ENCODE measurements at places on chromosomes 3 and 15.

DNA sequence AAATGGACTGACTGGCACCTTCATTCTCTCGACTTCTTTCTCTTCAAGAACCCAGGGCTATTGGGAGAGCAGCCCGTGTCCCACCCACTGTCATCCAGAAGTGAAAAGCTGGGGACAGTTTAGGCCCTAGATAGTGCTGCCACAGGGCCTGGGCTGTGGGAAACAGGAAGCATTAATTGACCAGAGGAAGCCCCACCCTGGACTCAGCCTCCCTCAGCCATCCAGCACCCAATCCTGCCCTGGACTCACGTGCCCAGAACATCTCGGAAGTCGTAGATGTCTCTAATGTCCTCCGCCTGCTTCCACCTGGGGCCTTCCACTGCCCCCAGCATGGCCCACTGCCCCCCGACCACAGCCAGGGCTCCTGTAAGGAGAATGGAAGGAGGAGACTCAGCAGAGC lies 2.3 kb downstream of the CAMK1 start:
- no peak for DNase-seq

DNA sequence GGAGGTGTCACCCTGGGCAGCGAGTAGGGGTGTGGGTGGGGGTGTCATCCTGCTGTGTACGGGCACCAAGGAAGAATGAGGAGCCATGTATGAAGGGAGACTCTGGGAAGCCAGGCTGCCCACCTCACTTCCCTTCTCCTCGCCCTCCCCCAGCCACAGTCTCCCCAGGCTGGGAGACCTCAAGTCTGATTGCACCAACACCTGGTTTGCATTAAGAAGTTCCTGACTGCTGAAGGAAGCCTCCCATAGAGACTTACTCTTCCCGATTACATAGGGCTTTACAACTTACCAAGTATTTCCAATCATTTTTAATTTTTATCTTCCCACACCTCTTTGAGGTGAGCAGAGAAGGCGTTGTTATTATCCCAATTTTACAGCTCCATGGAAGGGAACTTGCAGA lies 29.5 kb upstream of the SMAD3 start:
- DNase-seq, result no peak

GRCh38 chr15:27575521-27575920 lies 523.6 kb downstream of the OCA2 start:
- no peak for DNase-seq

DNA sequence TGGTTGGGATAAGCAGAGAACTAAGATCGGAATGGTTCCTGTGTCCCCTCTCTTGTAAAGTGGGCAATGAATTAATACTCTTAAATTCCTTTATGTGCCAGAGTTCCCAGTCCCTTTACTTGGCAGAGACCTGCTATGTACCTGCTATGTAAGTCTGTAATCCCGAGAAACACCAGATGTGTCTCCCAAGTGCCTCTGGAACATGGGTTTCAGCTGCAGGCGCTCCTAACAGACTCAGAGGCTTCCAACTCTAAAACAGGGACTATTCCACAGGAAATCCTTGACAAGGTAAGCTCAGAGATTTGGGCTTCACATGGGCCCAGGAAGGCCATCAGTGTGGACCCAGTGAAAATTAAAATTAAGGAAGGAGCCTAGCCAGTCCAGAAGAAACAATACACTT lies 117.7 kb upstream of the PLCL2 start:
- DNase-seq, result no peak

DNA sequence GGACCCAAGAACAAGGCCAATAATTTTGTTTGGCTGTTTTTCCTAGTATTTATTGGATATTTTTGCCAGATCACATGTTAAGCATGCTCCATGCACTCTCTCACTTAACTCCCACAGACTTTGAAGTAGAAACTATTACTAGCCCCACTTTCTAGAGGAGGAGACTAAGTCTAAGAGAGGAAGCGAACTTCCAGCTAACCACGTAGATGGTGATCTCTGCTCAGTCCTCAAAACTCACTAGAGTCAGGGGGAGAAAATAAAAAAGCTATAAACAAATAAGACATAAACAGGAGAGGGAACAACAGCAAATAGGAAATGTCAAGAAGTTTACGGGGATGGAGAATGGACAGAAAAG lies 481.0 kb upstream of the PROK2 start:
- DNase-seq, result no peak

DNA sequence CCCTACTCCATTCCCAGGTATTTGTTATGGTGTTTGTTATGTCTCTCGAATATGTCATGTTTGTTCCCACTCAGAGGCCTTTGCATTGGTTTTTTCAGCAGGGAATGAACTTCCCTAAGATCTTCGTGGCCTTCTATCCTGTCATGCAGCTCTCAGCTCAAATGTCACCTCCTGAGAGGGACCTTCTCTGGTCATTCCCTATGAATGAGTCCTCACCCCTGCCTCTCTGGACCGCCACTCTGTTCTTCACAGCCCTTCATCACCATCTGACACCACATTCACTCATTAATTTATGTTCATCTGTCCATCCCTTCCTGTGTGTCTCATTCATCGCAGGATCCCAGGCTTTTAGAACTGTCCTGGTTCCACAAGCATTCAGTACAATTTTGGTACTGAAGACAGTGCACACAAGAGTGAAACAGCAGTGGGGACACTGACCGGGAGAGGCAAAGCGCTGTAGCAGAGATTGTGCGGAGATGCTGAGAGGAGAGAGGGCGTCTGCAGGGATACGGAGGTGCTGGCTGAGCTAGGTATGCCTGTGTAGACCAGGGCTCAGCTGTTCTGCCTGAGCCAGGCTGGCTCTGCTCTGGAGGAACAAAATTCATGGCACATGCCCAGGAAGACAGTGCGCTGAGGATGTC lies 132.3 kb downstream of the CHCHD6 start:
- DNase-seq, result no peak

- no peak for DNase-seq
Observed at GRCh38 chr3:9914559-9915253, 2.2 kb upstream of the IL17RC start.

GRCh38 chr3:45479621-45480035 lies 91.3 kb downstream of the LARS2 start:
- no peak for DNase-seq

GRCh38 chr3:120203016-120203415 lies 82.0 kb downstream of the GPR156 start:
- DNase-seq, result no peak

DNA sequence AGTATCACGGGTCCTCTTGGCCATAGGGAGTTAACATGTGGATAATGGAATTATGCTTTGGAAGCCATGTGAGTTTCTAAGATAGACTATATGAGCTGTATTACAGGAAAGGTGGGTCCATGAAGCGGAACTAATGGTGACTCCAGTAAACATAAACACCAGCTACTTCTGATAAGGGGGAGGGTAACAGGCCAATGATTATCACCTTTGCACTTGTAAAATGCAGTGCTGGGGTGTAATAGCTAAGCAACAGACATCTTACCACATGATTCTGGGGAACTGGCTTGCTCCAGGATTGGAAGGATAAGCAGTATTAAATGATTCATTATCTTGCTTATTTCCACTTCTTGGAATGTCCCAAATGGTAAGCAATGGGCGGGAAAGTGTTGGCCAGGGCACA lies 61.4 kb upstream of the CD47 start:
- DNase-seq, result no peak

DNA sequence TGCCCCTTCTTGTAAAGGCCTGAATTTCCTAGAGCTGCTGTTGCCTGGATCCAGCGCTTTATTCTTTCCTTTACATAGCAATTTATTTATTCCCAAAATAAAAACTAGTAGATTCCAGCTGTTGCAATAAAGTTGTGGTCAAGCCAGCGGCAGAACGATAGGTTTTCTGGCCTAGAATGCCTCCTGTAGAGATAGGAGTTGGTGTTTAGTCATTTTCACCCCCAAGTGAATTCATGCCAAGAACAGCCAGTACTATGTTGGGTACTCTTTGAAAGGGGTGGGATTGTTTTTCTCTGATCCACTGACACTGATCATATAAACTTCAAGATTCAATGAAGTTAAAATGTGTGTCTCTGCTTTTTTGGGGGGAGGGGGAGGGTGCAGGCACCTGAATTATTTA lies 69.7 kb downstream of the KLHL25 start:
- DNase-seq, result no peak

- no peak for DNase-seq
Observed at GRCh38 chr3:23829242-23829934, 23.6 kb downstream of the UBE2E1 start.

- no peak for DNase-seq
Observed at GRCh38 chr3:72756900-72757299, 91.3 kb downstream of the SHQ1 start.

- DNase-seq, result no peak
Observed at GRCh38 chr3:139571711-139572110, 32.2 kb upstream of the RBP1 start.

DNA sequence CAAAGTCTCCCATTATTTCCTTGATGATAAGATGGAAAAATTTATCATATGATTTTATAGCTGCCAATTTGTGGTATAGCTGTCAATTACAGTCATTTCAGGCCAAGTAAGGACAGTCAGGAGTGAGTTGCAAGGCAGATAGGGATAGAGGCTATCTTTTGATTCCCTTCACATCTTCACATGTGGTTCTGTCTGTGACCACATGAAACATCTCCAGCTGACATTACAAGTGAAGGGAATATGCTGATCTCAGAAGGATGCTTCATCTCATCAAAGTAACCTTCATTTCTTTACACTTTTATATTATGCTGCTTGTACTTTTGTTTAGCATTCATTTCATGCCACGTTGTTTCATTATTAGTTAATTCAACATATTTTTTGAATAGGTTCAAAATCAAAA lies 136.9 kb upstream of the CFAP20DC start:
- no peak for DNase-seq

- no peak for DNase-seq
Observed at GRCh38 chr3:133655731-133656515, 5.8 kb downstream of the TOPBP1 start.

DNA sequence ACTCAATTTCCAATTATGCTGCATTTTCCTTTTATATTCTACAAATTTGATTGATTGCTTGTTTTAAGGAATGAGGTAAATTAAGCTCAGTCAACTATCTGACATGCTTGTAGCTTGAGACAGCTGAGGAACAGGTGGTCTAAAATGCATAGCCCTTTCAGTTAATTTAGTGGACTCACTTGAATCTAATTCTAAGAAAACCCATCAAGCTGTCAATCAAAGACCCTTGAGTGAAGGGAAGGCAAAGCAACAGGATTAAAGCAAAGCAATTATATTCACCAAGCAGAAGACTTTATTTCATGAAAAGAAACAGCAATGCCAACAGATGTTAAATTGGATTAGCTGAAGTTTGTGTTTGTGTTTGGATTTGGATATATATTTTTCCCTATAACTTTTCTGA lies 228.5 kb downstream of the ARPP21 start:
- no peak for DNase-seq

DNA sequence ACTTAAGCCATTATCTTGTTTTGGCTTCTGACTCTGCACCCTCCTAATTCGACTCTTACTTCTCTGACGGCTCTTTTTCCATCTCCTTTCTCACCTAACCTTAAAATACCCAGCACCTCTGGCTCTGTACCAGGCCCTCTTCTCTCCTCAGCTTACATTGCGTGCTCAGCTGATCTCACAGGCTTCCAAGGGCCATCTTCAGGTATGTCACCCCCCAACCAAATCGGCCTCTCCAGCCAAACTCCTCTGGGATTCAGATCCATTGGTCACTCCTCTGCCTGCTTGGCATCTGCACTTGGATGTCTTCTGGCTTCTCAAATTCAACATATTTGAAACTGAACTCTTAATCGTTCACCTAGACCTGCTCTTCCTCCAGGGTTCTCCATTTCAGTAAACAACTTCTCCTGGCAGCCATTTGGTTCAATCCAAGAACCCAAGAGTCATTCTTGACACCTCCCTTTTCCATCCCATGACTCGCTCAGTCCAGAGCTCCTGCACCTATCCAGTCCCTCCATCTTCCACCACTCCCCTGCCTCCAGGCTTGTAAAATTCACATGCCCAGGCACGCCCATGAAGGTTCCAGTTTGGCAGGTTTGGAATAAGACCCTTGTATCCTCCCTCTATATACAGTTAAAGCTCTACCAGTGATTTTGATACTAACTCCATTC lies 35.2 kb upstream of the SLC41A3 start:
- DNase-seq, result no peak

GRCh38 chr3:170062769-170063168 lies 25.0 kb downstream of the GPR160 start:
- no peak for DNase-seq

DNA sequence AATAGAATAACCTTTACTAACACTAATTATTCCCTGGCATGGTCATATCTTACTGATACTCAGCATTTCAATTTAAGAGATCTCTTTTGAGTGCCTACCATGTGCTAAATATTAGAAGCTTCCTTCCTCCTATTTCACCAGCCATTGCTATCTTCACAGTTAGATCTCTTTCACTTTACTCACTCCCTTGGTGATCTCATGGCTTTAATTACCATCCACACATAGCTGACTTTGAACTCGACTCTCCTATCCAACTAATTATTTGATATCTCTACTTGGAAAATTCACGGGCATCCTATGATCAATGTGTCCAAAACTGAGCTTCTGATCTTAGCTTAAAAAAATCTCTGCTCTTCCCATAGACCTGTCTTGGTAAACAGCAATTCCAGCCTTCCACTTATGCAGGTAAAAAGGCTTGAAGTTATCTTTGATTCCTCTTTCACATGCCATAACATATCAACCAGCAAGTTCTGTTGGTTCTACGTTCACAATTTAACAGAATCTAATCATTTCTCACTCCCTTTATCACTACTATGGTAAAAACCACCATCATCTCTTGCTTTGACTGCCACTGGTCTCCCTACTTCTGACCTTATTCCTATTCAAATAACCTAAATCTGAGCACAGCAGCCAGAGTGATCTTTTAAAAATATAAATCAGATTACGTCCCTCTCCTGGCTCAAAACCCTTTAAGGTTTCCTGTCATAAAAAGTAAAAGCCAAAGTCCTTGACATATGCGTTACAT lies 41.8 kb downstream of the HLTF start:
- DNase-seq, result no peak

DNA sequence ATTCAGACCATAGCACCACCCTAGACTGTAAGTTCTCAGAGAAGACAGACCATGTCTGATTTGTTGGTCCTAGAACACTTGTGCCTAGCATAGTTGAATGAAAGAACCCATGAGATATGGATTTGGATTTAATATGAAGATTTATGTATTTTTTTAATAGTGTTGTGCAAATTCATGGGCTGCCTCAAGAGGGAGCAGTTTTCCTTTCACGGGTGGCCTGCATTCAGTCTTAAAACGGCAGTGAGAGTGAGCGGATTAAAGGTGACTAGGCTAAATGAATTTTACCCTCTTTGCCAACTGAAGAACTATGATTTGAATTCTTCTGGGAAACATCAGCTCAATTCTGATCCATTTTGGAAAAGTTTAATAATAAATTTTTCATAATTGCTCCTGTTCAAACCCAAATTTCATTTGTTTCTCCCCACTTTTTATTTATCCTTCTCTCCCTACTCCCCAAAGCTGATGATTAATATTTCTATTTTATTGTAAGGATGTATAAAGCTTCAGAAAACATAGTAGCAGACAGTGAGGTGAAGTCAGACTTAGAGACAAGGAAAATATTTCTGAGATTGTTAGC lies 67.3 kb downstream of the MORC1 start:
- no peak for DNase-seq

GRCh38 chr15:77810130-77810571 lies 177.4 kb upstream of the LINGO1 start:
- DNase-seq, result no peak

GRCh38 chr3:60133269-60134162 lies 1083.7 kb upstream of the CFAP20DC start:
- DNase-seq, result no peak
